ENCODE measurements at places on chromosomes 1 and 21.

GRCh38 chr1:86714159-86714558 is 9.8 kb downstream of the SH3GLB1 start:
- DNase-seq = no peak

DNA sequence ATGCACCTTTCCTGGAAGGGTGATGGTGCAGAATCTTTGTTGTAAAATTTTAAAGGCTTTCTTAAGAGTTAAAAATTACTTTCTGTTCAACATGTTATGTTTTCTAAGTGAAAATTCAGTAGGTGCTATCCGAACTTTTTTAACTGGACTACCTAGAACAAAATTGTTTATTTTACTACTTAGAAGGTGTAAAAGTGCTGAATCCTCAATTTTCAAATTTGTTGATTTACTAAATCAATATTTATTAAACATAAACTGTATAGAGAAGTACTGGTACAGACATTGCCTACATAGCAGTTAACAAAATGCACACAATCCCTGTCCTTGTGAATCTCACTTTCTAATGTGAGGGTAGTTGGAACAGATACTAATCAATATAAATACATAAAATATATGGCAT is 277.5 kb downstream of the CTH start:
- DNase-seq = no peak

- no peak for DNase-seq
These were observed 39.6 kb upstream of the DPYD start for GRCh38 chr1:97960470-97960869.

GRCh38 chr1:221335161-221336101 is 406.5 kb downstream of the DUSP10 start:
- no peak for DNase-seq

GRCh38 chr21:34363733-34364132 is at the start of gene KCNE2:
Gene KCNE2 (plus strand): TSS chr21:34364006. CDS start chr21:34370479, 6,473 bp downstream.
- no peak for DNase-seq

DNA sequence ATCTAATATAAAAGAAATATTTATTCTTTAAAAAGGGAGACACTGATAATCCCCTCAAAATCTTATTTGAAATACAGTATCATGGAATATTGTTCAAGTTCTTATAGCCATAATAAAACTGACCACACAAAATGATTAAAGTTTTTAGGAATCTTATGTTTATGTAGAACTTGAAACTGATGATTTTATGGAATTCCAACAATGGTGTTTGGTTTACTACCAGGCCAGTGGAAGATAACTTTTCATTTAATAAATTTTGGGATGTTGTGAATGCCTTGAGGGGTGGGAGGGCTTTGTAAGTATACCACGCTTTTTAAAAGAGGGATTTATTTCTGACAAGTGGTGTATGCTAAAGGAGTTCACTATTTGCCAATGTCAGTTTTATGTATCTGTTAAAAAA is 87.7 kb downstream of the RAB3GAP2 start:
- DNase-seq = no peak

DNA sequence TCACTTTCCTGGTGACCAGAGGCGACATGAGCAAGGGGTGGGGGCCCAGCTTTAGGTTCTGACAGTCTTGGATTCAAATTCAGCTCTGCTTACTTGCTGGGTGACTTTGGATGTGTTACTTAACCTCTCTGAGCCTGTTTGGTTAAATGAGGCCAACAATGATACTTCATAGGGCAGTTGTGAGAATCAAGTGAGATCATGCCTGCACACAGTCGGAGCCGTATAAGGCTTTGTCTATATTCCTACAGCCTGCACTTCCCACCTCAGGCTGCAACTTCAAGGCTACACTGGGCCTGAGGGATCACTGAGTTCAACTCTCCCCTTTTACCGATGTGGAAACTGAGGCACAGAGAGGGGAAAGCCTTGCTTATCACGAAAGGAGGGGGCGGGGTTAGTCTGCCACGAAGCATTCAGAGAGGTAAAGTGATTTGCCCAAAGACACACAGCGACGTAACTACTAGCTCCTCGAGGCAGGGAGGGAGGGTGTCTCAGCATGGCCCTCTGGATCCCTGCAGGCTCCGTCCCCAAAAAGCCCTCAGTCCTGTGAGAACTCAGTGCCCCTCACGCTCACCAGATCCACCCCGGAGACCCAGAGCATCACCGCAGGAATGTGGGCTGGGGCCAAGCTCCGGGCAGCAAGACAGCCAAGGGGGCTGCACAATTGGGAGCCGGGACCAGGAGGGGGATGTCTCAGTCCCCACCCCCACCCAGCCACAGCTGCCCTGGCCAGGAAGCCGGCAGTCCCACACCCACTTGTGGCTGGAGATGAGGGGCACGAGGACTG is 25.0 kb downstream of the SDC3 start:
- DNase-seq = no peak

GRCh38 chr1:192862271-192862670 is 53.4 kb downstream of the RGS2 start:
- DNase-seq = no peak

DNA sequence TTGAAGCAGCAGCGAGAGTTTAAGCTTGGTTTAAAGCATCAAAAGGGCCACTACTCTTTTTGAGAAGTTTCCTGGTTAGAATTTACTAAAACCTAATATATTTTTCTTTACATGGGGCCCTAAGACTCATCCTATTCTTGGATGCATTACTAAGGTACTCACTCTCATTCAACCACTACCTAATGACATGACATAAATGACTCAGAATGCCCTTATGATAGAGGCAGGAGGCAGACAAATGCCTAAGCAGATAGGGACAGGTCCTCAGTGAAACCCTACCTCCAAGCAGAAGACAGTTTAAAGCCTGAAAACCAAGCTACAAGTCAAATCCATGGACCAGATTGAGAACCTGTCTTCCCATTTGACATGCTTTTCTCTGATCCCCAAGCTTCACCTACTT is 34.3 kb upstream of the SLC35A3 start:
- no peak for DNase-seq

DNA sequence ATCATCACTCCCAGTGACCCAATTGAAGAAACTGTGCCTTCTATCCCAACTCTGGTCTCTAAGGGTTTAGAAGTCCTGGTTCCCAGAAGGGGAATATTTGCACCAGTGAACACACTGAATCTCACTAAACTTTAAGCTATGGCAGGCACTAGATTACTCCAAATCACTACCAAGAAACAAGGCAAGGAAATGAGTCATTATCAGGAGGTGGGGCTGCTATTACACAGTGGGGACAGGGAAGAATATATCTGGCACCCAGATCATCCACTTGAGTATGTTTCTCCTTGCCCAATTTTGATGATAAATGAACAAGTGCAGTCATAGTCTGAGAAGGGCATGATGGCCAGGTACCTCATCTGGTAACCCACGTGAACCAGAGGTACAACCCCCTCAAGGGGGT is 7.0 kb downstream of the MRPL9 start:
- DNase-seq = no peak

- DNase-seq = no peak
These were observed 51.0 kb downstream of the BACH1 start for GRCh38 chr21:29349702-29350101.

- no peak for DNase-seq
These were observed 36.7 kb upstream of the HP1BP3 start for GRCh38 chr1:20823845-20824244.

- no peak for DNase-seq
These were observed 27.2 kb upstream of the TADA1 start for GRCh38 chr1:166903232-166903631.

GRCh38 chr21:36994501-36995158 is 11.9 kb upstream of the RIPPLY3 start:
- DNase-seq = no peak

GRCh38 chr21:42674351-42674940 is 21.0 kb downstream of the PDE9A start:
- peak; percentile 68 for DNase-seq

GRCh38 chr21:38766987-38767722 is 38.6 kb upstream of the ETS2 start:
- DNase-seq = no peak

- DNase-seq = no peak
These were observed 48.6 kb downstream of the CHD5 start for GRCh38 chr1:6131561-6131960.

GRCh38 chr1:19955534-19956170 is 23.8 kb downstream of the PLA2G2A start:
- no peak for DNase-seq

DNA sequence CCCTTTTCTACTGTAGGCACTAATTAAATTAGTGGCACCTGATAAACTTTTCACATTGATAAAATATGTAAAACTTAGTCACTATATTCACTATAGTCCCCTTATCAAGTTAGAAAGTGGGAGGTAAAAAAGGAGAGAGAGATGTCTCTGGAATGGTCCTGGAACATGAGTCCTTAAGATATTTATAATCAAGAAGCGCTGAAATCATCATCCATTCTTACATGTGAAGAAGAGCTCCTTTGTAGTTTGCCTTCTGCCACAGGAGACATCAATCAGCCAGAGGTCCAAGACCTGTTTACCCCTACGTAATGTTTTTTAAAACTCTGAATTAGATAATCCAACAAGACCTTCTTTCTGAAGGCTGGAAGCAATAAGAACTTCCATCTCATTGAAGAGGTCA is 65.3 kb downstream of the GATAD2B start:
- DNase-seq = no peak

DNA sequence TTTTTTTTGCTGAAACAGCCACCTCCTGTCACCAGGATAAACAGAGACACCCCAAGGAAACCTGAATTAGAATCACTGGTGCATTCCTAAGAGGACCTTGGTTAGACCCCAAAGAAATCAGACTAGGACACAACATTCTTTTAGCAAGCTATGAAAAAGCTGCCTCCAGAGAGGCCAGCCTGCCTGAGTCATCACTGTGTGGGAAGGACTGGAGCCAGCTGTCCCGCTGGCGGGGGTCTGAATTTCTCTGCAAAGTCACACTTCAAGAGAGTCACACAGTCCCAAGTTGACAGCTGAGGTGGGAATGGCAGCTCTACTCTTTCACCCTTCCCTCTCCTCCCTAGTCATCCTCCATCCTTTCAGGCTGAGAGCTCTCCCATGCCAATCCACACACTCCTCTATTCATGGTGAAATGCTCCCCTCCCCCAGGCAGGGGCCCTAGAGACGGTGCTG is 405.0 kb upstream of the POU3F1 start:
- no peak for DNase-seq

- DNase-seq = no peak
These were observed 62.7 kb upstream of the BCL10 start for GRCh38 chr1:85339089-85339488.

GRCh38 chr1:201028461-201028889 is 5.0 kb upstream of the KIF21B start:
- no peak for DNase-seq

All from NCI-H1436 treated with DMSO at 0.1 percent for 48 hours (cell line).